ENCODE measurements at places on chromosomes 7 and 10.

- DNase-seq = no peak
Measured at GRCh38 chr7:5005066-5005465, 40.6 kb upstream of the RBAK start.

DNA sequence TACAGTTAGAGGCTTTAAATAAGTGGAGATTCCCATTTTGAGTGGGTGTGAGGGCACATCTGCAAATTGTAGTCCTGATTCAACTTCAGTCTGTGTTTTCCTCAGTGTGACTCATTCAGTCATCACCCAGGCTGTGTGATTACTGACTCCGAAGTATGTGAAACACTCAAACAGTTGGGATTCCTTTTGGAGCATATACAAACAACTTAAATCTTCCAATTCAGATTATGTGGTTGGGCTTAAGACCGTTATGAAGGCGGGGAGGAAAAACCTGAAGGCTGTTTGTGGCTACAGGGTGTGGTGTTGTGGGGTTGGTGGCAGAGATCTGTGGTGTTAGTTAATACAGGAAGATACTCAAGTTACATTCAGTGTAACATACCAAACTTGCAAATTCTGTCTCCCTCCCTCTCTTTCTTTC lies 259.7 kb upstream of the FERD3L start:
- DNase-seq = no peak

- no peak for DNase-seq
Measured at GRCh38 chr7:25105911-25106310, 19.1 kb downstream of the CYCS start.

DNA sequence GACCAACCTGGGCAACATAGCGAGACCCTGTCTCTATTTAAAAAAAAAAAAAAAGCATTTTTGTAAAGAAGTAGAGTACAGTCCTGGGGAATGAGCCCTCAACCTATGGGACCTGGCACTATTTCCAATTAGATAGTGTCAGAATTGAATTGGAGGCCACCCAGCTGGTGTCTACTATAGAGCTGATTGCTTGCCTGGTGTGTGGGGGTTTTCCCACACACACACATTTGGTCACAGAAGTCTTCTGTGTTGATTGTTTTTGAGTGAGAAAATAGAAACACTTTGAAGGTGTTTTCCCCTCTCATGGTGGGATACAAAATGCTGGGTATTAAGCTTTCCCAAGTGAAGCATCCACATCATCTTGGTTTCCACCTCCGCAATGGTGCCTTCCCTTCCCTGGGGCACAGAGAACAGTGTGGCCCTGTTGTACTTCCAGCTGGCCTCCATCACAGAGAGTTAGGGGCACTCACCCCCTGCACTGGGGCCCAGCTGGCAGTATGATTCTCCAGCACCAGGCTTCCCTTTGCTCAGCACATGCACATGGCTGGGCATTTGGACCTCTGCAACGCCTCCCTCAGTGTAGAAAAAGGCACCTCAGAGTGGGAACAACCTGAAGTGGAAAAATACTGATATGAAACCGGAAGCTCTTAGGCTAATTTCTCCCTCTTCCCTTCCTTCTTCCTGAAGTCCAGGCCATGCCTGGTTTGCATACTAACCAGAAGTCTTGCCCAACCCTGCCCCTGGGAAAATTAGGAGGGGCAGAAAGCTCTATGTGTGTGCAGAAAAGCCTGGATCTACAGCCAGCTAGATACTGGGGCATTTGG lies 10.7 kb upstream of the NFKB2 start:
- no peak for DNase-seq

- no peak for DNase-seq
Measured at GRCh38 chr7:24051651-24052050, 232.3 kb upstream of the NPY start.

DNA sequence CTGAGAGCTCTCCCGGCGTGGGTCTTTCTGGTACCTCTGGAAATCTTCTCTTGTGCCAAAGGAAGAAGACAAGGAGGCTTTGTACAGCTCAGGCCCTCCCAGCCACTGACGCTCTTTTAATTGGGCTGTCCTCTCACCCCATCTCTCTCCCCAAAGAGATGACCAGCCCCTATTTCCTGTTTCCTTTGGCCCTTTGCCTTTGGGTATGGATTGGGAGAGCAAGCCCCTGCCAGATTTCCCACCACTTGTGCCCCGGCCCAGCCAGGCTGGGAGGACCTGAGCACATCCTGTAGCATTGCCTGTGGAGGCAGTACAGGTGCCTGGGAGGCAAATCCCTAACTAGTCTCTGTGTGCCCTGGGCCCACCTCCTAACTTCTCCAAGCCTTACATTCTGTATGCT lies 5.7 kb upstream of the PLAC9 start:
- DNase-seq = no peak

GRCh38 chr10:77068969-77069368 lies 568.6 kb downstream of the KCNMA1 start:
- DNase-seq = no peak

DNA sequence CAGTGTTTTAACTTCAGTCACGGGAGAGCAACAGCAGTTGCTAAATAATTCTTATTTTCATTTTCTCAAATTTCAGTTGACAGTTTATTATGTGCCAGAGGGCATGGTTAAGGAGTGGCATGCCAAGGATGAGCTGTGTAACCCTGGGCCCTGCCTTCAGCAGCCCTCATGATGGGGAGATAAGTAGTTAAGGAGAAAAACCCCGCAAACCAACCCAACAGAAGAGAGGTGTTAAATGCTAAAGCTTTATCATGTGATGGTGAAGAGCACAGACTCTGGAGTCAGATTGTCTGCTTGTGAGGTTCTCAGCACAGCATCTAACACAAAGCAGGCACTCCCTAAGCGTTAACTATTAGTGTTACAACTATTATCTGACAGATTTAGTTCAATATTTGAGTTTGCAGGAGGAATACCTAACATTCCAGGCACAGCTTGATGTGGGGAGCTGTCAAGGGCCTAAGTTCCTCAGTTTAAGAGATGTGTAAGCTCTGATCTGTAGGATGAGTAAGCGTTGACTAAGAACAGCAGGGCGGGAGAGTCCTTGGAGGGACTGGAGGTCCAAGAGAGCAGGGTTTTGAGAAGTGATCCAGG lies 29.6 kb downstream of the STAM start:
- no peak for DNase-seq
